ENCODE measurements at places on chromosomes 6 and 20.

- DNase-seq = no peak
Measured at GRCh38 chr6:41120058-41120457, 34.1 kb downstream of the TREML1 start.

DNA sequence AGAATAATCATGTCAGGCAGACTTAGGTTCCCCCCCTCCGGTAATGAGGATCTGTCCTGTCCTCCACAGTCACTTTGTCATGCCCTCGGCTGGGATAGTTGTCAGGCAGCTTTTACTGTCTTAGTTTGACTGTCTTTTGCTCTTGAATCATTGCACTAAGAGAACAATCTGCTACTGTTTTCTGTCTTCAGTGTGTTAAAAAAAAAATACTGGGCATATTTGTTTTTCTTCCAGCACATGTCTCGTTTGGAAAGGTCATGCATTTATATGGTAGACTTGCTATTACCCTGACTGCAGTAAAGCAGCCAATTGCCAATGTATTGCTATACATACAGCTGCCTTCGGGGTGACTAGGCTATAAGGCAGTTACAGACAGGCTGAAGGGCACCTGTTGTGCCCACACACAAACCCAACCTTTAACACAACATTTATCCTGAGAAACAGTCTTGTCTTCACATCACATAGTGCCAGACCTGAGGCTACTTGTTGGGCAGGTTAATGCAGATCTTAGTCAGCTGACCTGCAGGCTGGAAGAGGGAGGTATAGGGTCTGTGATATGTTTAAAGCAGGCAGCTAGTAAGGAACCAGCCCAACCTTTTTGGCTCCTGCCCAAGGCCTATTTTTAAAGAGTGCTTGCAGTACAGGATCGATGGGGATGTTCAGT, 26.7 kb downstream of the ARFGEF3 start:
- no peak for DNase-seq

DNA sequence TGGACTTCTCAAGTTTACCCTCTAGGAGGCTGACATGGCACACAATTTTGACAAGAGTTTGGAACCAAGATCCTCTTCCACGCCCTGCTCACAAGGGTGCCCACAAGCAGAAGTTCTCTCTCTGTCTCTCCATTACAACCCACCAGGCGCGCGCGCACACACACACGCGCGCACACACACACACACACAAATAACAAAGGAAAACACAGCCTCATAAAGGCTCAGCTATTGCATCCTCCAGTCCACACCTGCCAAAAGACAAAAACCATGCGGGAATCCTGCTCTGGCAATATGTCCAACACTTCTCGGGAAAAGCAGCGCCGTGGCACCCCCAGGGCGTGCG, 870 bp downstream of the PAK5 start:
- DNase-seq = no peak

DNA sequence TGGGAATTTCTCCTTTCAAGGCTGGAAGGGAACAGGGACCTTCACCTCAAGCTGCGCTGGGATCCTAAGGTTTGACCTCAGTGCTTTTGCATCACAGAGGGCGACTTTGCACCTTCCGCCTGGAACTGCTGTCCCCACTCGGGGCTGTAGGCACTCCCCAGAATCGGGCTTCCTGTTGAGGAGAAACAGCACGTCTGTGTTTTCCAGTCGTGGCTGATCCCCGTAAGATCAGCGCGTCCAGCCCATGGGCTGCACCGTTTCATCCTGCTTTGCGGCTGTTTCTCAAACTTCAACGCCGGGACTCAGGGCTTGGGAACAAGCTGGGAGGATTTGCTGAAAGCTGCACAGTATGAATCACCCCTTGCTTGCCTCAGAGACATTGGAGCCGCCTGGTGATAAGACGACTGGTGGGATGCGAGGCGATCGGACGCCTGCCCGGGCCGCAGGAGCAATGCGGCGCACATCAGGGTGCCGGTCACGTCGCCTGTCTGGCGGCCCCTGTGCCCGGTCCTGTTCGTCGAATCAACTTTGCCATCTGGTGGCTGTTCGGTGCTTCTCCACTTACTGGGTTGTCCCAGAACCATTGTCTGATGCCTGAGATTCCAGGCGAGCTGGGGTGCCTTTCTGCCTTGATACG, 53.6 kb upstream of the FRMD1 start:
- DNase-seq = no peak

- DNase-seq = no peak
Measured at GRCh38 chr20:34564833-34565232, 6.3 kb downstream of the MAP1LC3A start.

GRCh38 chr20:52340036-52340634, 148.6 kb upstream of the ZFP64 start:
- DNase-seq = no peak

- no peak for DNase-seq
Measured at GRCh38 chr6:128111096-128111495, 210.2 kb upstream of the THEMIS start.

DNA sequence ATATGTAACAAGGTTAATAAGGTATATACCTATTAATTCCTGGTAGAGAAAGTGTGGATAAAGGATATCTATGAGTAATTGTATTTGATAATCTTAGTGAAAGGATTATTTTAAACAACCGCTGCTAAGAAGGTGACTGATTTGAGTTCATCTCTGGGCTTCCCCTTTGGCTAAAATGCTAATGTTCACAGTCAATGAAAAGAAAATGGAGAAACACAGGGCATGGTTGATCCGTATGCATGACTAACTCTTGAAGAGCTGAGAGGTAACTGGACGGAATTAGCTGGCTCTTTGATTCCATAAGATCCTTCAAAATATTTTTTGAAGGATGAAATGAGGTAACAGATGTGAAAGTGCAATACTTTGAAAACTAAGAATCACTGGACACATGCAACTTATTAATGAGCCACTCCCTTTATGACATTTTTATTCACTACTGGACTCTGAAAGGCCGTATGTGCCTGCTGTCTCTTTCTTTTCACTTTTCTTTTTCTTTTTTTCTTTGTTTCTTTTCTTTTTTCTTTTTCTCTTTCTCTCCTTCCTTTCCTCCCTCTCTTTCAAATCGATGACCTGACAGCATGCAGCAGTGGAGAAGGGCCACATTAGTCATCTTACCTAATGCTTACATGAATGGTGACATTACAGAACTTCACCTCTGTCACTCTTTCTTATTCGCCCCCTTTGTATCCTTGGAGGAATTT, 464.6 kb downstream of the CDKAL1 start:
- DNase-seq = no peak

GRCh38 chr6:144215402-144215931, 65.2 kb downstream of the STX11 start:
- DNase-seq = no peak

GRCh38 chr20:62156592-62157386, 13.2 kb downstream of the SS18L1 start:
- DNase-seq = peak; percentile 46

GRCh38 chr20:61730631-61731362, 334.9 kb downstream of the TAF4 start:
- no peak for DNase-seq

DNA sequence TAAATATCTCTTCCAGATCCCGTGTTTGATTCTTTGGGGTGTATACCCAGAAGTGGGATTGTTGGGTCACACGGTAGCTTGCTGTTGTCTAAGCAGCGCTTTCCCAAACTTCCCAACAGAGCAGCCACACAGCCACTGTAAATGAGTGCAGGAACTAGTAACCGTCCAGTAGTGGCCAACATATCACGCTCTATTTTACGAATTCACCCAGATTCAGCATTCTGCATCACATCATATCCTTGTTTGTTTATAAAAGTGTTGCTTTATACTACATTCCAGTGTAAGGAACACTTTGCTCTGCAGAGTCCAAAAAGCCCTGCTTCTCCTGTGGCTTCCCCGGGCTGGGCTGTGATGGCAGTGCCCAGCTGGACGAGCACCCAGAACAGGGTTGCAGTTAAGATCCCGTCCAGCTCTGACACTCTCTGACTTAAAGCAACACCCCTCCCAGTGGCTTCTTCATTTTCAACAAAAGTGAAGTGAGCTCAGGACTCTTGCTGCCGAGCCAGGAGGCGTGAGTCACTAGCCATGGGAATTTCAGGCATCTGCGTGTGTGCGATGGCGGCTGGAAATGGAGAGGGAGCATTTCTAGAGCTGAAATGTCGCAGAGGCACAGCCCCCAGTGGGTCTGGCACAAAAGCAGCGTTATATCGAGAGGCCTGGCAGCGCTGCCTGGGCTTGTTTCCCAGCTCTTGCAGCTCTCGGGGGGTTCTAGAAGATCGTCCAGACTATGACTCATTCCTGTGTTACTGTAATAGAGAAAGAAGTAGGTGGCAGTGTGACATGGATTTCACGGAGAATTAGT, 216.3 kb upstream of the ECI2 start:
- no peak for DNase-seq

DNA sequence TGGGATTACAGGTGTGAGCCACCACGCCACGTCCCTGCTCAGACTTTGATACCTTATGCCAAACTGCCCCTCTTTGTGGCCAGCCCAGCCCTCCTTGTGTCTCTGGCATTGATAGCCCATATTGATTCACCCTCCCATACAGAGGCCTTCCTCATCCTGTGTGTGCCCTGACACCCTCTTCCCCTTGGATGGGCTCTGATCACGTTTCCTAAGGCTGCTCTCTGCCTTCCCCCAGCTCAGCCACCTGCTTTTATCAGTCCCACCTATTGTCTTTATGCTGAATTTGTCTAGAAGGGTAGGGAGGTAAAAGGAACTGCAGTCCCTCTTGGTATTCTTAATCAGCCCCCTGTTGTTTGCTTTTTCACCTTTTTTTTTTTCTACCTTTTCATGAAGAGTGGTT, 95.9 kb downstream of the CDKAL1 start:
- DNase-seq = no peak

GRCh38 chr6:11890849-11891248, 112.2 kb upstream of the ADTRP start:
- no peak for DNase-seq

DNA sequence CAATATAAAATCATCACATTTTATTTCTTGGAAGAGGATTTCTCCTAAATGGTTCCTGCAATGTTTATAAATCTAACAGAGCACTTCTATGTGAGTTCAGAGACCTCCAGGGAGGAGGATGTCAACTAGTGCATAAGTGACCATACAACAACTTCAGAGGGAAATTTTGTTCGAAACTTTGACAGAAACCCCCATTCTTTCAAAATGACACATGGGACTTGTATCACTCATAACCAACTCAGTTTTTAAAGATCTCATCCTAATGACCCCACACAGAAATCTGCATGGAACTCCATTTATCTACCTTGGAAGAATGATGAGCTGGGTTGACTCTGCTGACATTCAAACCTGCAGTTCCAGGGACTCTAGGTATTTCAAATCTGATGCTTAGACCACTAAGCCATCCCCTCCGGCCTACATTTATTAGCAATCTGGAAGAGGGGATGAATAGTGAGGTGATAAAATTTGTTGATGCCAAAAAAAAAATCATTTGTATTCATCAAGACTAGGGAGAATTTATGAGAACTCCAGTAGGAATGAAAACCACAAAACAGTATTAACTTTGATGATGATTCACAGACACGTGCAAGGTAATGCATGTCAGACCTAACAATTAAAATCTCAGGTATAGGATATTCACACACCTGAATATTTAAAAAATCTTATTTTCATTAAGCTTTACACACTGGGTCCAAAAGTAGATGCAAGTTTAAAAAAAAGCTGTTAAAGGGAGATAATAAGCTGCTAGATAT, 153.0 kb downstream of the REV3L start:
- DNase-seq = no peak

- DNase-seq = no peak
Measured at GRCh38 chr20:11544029-11544678, 373.5 kb upstream of the BTBD3 start.

DNA sequence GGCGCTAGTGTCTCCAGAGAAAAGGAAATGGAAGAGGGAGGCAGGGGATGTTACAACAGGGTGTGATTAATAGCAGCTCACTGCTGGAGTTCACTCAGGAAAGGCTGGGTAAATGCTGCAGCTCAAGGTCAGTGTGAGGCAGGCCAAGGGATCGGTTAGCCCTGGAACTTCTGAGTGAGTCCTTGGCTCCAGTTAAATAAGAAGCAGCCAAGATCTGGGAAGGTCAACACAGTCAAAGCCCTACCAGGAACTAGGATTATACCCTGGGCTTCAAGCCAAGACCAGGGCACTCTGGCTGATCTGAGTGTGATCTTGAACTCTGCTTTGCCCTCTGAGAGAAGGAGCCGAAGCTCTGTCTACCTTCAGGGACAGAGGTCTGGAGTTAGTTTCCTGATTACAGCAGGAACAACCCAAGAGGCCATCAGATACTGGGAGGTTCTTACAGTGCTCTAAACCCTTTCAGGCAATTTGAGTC, 44.3 kb downstream of the TPD52L1 start:
- DNase-seq = no peak

DNA sequence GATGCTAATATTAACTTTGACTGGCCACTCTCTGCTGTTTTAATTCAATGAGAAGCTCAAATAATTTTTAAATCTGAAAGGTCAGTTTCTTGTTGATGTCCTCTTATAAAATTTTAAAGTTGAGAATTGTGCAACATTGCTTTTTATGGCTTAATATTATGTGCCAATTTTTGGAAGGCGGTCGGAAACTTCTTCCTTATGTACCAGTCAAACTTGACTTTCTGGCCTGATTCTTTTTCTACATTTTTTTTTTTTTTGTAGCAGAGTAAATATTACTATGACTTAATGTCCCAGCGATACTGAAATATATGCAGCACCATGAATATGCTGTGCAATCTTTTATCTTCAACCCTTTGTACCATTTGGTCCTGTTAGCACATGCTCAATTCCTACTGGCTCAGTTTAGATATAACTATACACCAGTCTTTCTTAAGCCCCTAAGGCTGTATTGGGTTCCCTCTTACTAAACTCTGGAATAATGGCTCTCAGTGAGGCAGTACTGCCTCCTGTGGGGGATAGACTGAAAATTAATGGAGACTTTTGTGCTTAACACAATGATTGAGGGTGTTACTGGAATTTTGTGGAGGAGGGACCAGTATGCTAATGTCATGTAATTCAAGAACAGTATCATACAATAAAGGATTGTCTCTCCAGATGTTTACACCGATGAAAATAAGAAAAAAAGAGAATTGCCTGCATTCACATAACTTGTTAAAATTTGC, 156.4 kb upstream of the SYNCRIP start:
- DNase-seq = no peak

DNA sequence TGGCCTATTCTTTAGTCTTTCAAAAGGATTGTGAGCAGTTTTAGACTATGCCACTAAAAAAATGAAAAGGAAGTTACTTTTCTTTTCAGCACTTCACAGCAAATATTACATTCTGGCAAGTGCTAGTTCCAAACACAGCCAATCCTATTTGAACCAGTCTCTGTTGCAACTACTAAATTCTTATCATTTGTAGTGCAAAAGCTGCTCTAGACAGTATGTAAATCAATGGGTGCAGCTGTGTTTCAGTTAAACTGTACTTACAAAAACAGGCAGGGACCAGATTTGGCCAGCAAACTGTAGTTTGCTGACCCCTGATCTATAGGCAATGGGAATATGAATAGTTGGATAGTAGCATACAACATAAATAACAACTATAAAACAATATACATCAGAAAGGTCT, 68.1 kb upstream of the TULP1 start:
- no peak for DNase-seq
